ENCODE measurements at places on chromosomes 16 and 17. TPM values are rescaled to one million over a fixed set of nuclear protein-coding genes. Genes with fewer than 3 reads are reported as not detected.

DNA sequence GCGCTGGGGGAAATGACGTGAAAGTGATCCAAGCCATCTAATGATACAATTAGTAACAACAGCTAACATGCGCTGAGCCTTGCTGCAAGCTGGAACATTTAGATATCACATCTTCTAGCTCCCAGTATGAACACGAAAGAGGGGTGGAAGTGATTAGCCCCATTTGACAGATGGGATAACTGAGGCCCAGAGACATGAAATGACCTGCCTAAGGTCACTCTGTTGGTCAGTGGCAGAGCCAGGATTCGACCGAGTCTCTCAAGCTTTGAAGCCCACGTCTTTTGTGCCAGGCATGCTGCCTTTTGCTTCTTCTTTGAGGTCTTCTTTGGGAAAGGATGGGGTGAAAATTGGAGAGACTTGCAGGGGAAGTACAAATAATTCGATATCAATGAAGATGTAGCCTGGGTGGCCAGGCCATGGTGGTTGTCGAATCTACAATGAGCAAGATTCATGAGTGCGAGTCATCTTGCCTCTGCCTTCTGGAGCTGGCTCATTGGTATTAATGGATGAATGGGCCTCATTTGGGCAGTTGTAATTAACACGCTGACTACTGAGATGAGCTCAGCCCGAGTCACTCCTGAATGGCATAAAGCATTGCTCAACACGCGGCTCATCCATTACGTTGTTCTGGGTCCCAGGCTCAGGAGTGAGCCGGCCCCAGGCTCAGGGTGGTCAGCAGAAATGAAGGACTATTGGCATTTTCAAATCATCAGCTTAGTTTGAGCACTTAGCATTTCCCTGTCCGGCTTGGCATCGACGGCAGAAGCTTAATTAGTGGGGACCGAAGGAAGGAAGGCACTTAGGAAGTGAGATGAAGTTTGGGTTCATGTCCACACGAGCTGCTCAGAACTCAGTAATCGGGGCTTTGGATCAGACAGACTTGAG lies 28.0 kb upstream of the GPRC5B start:
- peak; percentile 15 for DNase-seq

DNA sequence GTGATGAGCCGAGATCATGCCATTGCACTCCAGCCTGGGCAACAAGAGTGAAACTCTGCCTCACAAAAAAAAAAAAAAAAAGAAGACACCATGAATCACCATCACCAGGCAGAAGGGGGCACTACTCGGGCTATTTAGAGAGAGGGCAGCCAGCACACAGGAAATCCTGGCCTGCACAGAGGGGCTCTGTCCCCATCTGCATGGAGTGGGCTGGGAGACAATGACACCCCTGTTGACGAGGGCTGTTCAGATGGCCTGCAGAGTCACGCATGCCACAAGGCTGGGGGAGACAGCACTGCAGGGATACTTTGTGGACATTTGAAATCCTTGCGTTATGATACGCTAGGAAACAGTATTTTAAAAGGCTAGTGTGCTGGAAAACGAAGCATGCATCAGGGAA lies 48.3 kb downstream of the CUEDC1 start:
- DNase-seq = no peak

DNA sequence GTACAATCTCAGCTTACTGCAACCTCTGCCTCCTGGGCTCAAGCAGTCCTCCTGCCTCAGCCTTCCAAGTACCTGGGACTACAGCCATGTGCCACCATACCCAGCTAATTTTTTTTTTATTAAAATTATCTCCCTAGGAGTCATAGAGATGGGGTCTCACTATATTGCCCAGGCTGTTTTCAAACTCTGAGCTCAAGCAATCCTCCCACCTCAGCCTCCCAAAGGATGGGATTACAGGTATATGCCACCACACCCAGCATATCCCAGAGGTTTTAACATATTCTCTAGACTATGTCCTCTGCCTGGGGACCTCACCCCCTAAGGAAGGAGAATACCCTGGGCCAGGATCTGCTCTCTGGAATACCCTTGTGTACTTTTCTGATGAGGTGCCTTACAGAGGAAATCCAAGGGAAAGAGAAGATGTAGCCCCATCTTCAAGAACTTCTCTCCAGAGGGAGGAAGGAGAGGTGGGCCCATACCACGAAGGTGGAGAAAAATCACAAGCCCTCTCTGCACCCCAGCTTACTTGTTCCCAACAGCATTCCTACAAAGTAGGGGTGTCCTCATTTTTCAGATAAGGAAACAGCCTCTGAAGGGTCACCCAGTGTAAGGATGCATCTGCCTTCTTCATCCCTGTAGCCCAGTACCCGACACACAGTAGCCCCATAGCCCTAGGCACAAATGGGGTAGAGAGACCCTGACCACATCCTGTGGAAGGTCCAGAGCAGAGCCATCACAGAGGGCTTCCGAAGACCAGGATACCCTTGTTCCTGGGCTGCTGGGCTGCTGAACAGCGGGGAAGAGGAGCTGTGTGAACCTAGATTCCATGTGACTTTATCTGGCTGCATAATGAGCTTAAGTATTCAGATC lies 151.6 kb downstream of the SOCS1 start:
- no peak for DNase-seq

DYNLRB2 gene
- not detected for total RNA-seq

Data from HFFc6 (cell line).